Activated CD8-positive, alpha-beta memory T cell treated with anti-CD3 and anti-CD28 coated beads for 1 hour (primary cell): ENCODE measurements at places on chromosomes 16 and 17.

- DNase-seq = no peak
Observed at GRCh38 chr16:66903544-66904427, 14.9 kb downstream of the CDH16 start.

DNA sequence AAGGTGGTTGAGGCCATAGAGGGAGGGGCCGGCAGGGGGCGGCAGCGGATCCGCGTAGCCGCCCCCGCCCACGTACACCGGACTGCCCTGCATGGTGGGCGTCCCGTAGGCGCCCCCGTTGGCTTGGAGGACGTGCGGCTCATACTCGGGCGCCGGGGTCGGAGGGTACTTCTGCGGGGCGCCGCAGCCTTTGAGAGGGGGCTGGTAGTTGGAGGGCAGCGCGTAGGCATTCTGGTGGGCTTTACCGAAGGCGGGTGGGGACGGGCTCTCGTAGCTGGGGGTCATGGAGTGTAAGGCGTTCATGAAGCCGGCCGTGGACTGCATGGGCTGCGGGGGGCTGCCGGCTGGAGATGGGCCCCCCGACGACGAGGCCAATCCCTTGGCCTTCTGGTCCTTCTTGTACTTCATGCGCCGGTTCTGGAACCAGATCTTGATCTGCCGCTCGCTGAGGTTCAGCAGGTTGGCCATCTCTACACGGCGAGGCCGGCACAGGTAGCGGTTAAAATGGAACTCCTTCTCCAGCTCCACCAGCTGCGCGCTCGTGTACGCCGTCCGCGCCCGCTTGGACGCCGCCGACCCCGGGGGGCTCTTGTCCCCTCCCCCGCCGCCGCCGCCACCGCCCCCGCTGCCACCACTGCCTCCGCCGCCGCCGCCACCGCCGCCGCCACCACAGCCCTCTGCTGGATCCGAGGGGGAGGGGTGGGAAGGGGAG is 5.7 kb upstream of the HOXB2 start:
- no peak for DNase-seq

DNA sequence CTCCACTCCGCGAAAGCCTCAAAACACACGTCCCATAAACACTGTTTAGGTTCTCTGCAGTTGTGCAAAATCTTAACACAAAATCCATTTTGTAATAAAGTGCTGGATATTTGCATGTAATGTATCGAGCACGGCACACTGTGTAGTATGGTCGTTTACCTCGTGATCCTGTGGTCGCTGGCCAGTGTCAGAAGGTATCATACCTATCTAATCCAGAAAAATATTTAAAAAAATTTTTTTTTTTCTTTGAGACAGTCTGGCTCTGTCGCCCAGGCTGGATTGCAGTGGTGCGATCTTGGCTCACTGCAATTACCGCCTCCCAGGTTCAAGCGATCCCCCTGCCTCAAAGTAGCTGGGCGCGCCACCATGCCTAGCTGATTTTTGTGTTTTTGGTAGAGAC is 996 bp downstream of the RPL38 start:
- no peak for DNase-seq

GRCh38 chr17:40602445-40603443 is 37.5 kb upstream of the CCR7 start:
- no peak for DNase-seq

DNA sequence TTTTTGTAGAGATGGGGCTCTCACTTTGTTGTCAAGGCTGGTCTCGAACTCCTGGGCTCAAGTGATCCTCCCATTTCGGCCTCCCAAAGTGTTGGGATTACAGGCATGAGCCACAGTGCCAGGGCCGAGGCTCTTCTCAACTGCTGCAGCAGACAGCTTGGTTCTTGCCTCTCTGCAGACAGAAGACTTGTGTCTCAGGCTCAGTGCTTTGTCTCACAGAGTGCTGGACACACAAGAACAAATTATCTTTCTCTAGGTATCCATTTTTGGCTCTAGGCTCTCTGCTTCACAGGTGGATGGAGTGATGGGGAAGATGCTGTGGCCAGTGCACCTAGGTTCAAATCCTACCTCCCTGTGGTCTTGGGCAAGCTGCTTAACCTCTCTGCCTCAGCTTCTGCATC is 80.8 kb upstream of the RNU2-1 start:
- DNase-seq = no peak

GRCh38 chr17:73791631-73792030 is 147.4 kb upstream of the SDK2 start:
- no peak for DNase-seq

DNA sequence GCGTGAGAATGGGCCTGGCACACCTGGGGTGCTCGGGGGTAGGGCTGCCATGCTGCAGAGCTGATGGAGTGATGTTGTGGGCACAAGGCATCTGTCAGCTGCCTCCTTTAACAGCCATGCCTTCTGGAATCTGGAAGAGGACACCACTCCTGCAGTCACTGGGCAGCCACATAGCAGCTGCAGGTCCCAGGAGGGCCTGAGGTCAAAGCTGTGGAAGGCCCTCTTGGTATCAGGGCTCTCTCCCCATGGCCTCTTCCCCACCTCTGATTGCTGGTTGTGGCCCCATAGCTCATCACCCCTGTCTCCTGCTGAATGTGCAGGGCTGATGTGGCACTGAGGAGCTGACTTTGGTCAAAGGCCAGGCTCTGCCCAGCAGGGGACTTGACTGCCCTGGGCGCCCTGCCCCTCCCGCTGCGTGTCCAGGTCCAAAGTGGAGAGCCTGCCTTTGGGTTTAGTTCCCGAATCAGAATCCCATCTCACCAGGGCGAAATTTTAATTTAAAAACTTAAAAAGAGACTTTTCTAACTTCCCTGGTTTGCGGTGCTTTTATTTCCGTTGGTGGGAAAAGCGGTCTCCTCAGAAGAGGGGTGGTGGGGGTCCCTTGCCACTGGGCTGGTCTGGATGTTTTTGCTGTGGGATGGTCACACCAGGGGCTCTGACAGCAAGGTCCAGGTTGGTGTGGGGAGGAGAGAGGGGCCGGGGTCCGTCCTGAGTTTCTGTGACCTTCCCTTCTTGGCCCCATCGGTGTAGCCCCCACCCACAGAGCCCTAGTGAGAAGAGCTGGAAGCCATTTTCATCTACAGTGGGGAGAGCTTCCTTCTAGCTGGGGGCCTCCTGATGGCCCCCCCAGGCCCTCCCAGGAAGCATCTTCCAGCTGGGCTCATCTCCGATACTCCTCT is 5.9 kb downstream of the UBALD2 start:
- DNase-seq = no peak

DNA sequence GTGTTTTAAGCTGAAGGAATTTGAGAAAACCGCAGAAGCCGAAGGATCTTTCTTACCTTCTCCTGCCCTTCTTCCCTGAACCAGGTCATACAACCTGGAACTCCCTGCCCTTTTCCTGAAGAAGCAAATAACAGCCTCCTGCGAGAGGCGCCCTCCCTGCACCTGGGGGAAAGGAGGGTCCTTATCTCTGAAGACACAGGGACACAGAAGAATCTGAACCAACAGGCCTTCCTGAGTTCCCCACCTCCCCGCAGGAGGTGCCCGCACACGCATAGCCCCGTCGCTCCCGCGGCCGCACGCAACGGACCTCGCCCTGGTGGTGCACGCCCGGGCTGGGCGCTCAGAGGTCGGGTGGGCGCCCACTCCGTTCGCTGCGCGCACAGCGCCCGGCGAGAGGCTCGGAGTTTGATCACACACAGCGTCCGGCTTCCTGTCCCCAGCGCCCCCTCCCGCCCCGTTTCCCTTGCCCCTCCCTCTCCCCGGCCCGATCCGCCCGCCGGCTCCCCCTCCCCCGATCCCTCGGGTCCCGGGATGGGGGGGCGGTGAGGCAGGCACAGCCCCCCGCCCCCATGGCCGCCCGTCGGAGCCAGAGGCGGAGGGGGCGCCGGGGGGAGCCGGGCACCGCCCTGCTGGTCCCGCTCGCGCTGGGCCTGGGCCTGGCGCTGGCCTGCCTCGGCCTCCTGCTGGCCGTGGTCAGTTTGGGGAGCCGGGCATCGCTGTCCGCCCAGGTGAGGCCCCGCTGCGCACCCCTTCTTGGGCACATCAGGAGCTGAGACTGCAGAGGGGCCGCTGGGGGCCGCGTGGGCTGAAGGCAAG is at the start of gene TNFSF12:
Gene TNFSF12, plus strand, starts transcription at position 474 of the 816 bp plus-strand sequence. Its CDS starts 96 bp downstream, at position 570.
- DNase-seq = peak; percentile 51

GRCh38 chr16:57892041-57892440 is 78.9 kb downstream of the CNGB1 start:
- no peak for DNase-seq

GRCh38 chr17:74296548-74296936 is 22.5 kb downstream of the DNAI2 start:
- no peak for DNase-seq
